NCI-H2227 treated with DMSO at 0.1 percent for 48 hours (cell line): ENCODE measurements at places on chromosomes 16 and 17.

- DNase-seq: no peak
Measured at GRCh38 chr16:5046914-5047313, 13.2 kb upstream of the NAGPA start.

DNA sequence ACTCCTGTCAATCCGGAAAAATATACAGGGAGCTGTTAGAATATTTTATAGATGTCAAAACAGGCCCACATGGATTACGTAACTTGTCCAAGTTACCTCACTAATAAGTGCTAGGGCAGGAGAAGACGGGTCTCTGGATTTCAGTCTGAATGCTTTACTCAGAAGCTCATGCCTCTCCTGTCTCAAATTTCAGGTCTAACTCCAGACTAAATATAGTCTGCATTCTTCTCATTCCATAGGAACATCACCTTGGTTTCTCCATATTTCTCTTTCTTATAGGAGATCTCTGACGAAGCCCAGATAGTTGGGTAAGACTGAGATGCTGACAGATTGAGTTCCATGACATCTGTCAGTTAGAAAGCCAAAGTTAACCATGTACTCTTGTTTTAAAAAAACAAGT is 174.2 kb downstream of the STX8 start:
- no peak for DNase-seq

- no peak for DNase-seq
Measured at GRCh38 chr17:34411646-34412421, 48.8 kb upstream of the CCL1 start.

DNA sequence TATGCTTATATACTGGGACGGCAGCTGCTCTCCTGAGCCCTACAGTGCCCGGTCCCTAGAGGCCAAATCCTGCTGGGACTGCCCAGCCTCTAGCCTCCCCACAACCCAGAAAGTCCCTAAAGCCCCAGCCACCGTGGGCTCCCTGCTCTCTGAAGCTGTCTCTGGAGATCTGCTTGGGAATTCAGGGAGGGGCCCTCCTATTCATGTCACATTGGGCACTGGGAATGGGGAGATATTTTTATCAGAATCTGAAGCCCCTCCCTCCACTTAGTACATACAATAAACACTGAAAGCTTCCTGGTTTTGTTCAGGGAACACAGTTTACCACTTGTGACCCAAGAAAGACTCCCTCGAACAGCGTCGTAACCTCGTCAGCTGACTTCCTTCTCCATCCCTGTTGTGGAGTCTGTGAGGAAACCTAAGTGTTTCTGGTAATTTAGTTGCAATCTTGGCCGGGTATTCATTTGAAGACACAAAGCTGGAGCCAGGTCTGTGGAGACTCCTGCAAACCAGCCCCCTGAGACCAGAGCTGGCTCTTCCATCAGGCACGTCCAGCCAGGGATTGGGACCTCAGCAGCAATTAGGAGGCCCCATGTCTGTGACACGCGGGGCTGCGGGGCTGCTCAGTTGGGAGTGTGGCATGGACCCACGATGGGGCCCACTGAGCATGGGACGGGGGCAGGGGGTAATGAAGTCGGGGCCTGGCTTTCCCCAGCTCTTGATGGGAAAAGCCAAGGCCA is 38.5 kb downstream of the PGS1 start:
- DNase-seq: no peak

DNA sequence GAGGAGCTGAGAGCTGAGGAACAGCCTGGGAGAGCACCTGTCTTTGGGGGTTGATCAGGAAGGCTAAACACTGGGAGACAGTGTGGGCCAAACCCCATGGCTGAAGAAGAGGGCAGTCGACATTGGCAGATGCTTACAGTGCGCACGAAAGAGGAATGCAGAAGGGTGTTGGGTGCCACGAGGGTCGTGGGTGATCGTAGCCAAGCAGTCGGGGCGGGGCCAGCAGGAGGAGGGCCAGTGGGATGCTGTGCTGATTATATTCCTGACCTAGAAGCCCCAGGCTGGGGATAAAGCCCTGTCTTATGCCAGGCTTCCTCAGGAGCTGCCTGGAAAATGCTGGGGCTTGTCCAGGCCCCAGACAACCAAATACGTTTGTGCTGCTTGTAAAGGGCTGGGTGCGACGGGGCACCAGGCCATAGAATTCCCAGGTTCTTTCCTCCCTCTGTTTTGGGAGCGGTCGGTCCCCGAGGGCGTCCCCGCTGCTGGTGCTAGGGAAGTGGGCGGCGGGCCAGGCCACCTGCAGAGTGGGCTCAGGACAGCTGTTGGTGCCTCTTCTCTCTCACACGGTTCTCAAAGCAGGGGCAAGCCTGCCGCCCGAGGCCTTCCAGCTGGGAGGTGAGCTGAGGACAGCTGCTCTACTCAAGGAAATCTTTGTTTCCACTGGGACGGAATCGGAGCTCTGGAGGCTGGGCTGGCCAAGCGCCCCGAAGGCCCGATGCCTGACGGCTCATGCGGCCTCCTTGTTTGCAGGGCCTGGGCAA is 10.0 kb downstream of the C1QTNF1 start:
- DNase-seq: no peak

DNA sequence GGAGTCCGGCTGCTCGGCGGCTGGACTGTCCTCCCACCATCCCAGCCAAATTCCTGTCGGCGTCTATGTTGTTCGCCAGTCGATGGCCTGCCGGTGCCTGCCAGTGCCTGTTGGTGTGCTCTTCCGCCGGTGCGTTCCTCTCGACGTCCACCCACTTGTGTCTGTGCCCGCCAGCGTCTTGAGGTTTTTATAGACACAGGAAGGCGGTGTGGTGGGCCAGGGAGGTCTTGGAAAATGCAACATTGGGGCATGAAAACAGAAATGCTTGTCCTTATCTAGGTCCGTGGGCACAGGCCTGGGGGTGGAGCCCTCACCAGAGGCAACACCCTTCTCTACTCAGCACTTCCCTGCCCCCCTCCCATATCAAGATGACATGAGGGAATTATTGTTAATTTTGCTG is 167.8 kb downstream of the IRF8 start:
- DNase-seq: no peak

DNA sequence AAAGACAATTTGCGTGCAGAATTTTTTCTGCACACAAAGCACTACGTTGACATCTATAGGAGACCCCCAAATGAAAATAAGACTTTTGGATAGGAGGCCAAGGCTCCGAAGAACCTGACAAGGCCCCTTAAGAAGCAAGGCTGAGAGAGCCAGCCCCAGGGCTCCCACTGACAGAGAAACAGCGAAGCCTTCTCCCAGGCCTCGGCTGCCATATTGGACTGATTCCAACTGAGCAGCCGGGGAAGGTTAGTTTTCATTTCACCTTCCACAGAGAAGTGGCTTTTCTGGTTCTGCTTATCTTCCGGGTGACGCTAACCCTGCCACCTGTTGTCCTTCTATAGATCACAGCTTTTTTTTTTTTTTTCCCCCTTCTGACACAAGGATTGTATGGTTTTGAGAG is 356.7 kb downstream of the SOX9 start:
- DNase-seq: no peak

DNA sequence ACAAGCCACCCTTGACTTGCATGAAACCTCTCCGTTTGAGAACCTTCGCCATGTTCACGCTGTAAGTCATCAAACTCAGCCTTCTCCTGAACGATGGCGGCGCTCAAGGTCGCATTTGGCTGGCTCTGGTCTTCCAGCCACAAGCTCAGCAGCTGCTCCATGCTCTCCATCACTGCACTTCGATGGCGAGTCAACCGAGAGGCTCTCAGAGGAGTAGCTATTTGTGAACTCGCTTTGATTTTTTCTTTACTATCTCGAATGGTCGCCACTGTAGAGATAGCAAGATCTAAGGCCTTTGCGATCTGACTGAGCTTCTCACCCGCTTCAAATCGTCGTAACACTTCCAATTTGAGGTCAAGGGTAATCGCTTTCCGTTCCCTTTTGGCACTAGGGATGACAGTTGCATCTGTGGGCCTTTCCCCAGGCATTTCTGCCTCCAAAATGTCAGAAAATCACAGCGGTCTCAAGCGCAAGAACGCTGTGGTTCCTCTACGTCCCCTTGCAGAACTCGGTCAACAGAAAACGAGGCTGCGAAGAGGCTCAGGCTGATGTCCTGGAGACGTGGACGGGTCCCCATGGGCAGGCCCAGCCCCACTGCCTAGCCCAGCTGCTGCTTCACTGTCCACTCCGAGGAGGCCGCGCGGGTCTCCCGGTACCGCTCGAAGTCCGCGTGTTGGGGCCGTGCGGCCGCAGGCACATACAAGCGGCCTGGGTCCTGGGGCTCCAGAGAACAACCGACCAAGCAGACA is 23.1 kb downstream of the DEF8 start:
- no peak for DNase-seq

DNA sequence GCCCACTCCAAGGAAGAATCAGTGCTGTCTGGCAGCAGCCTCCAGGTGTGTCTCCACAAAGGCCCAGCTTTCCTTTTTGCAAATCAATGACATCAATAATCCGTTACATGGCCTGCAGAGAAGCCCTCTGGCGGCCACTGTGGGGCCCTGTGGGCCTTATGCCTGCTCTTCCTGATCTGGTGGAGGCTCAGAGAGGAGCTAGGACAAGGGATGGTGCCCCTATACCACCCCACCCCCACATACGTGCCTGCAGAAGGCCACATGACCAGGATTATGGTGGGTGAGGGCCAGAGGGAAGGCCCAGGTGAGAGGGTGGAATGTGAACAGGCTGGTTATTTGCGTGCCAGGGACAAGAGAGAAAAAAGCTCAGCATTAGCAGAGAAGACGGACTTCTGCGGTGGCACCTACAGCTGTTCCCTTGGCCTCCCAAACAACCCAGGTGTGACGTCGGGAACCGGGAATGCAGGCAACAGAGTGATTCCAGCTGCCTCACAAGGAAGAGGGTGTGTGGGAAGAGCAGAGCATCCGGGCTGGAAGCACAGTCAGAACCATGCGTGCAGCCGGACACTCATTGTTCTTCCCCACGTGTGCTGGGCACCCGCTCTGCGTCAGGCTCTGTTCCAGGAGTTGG is 22.5 kb downstream of the EIF4A3 start:
- DNase-seq: no peak

DNA sequence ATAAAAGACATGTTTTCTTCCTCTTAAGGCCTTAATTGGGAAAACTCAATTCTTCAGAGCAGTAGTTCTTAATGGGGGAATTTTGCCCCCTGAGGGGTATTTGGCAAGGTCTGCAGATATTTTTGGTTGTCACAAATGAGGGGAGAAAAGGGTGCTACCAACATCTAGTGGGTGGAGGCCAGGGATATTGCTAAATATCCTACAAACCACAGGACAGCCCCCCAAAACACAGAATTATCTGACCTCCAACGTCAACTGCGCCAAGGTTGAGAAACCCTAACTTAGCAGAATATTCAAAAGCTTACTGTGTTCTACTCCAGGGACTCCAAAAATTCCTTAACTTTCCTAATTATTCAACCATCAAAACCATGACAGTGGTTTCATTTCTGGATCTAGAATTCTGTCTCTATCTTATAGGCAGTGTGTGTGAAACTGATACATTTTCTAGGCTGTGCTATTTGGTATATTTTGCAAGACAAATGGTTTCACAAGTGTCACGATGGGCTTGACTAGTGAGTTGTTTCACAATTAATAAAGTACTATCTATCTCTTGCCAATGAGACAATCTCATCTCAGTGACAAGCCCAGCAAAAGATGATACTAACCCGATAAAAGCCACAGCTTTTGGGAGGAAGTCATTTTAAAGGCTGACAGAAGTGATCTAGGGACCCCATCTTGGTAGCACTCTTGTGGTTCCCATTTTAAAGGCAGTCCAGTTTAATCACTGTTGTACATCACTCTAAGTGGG is 14.7 kb downstream of the TXNDC11 start:
- DNase-seq: no peak

- DNase-seq: no peak
Measured at GRCh38 chr16:56812884-56813283, 52.1 kb upstream of the SLC12A3 start.

DNA sequence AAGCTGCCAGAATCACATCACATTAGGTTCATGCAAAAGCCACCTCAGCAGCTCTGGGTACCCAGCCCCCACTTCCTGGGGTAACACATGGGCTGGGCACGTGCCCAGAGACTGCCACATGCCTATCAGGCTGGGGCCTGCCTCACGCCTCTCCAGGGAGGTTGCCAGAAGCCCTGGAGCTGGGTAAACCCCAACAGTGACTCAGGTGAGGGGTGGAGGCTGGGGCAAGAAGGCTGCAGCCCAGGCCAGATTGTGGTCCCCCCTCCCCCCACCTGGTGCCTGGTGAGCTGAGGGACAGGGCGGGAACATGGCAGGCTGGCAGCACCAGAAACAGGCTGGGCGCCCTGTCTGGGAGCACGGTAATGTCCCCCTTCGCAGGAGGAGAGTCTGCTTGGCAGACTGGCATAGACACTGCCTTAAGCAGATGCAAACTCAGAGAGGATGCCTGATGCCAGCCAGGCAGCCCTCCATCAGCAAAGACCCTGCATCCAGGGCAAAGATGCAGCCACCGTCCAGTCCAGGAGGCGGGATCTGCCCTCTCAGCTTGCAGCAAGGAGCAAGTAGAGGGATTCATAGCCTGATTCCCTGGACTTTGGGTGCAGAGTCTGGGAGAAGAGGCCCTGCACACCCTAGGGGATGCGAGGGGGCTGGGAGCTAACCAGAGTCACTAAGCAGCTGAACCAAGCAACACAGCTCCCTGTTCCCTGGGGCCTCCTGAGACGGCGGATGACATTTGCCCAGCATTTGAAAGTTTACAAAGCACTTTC is 28.8 kb downstream of the NGFR start:
- DNase-seq: no peak

DNA sequence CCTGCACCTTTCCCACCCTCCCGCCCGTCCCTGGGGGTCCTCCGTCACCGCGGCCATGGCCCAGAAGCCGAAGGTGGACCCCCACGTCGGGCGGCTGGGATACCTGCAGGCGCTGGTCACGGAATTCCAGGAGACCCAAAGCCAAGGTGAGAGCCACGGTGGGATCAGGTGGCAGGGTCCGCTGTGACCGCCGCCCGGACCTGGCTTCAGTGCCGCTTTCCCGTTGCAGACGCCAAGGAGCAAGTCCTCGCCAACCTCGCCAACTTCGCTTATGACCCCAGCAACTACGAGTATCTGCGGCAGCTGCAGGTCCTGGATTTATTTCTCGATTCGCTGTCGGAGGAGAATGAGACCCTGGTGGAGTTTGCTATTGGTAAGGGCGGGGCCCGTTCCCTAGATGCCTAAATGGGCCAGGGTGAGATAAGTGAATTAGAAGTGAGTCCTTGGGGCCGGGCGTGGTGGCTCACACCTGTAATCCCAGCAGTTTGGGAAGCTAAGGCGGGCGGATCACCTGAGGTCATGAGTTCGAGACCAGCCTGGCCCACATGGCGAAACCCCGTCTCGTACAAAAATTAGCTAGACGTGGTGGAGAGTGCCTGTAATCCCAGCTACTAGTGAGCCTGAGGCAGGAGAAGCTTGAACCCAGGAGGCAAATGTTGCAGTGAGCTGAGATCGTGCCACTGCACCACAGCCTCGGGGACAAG is 617 bp downstream of the ARMC7 start:
- peak; percentile 14 for DNase-seq

GRCh38 chr16:56632156-56632847 is at the start of gene MT1M:
TSS of gene MT1M (plus strand) at chr16:56632659. CDS start at chr16:56632732, 73 bp downstream.
- DNase-seq: peak; percentile 48

DNA sequence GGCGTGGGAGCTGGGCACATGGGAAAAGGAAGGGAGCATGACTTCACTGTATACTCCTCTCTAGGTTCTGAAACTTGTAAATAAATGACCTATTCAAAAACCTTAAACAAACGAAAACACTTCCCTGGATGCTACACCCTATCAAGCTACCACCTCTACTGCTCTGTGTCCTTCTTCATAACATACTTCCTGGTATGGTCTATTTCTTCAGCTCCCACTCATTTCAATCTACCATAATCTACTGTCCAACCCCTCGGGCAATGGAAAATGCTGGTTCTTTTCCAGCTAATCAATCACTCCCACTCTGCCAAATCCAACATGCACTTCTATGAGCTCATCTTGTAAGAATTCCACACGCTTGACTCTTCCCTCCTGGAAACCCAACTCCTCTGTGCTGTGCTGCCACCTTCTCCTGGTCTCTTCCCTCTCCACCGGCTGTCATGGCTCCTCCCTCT is 42.4 kb downstream of the AMFR start:
- no peak for DNase-seq
